ENCODE measurements at places on chromosomes 11 and 22.

- DNase-seq, result no peak
These were observed 5.6 kb downstream of the DDX10 start for GRCh38 chr11:108670451-108670850.

- no peak for DNase-seq
These were observed 2.6 kb upstream of the P2RY6 start for GRCh38 chr11:73269459-73270015.

DNA sequence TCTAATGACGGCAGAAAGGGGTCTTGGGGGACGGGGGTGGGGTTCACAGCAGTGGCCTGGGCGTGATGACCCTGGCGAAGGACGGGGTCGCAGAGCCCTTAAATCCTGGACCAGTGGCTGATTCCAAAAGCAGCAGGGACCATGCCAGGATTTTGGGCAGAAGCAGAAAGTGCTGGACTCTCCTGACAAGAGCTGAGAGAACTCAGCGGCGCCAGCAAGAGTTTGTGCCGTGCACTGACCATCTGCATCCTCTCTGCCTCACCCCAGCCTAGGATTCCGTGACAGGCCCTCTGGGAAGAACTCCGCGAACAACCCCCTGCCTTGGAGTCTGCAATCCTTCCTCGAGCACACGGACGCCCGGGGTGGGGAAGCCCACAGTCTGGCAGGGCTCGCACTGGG is 644 bp upstream of the NDUFV1 start:
- no peak for DNase-seq

DNA sequence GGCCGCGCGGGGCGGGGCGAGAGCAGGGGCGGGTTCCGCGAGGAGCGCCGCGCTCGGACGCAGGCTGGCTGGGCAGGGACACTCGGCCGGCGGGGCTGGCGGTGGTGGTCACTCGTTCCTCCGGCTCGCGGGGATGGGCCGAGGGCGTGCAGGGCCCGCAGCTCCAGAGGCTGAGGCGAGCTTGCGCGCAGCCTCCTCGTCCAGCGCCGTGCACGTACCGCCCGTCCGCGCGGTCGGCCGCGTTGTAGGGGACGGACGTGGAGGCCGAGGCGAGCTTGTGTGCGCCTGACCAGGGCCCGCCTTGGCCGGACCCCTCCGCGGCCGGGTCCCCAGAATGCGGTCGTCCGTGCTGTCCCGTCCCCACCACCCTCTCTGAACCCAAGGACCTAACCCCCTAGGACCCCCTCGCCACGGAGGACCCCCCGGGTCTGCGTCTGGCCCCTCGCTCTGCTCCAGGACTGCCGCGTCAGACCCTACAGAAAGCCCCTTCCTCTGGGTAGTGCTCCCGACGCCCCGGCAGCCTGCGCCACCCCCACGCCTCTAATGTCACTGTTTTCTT is 569 bp upstream of the YPEL1 start:
- DNase-seq, result no peak

- DNase-seq, result no peak
These were observed 16.1 kb upstream of the OR51M1 start for GRCh38 chr11:5367448-5368074.

DNA sequence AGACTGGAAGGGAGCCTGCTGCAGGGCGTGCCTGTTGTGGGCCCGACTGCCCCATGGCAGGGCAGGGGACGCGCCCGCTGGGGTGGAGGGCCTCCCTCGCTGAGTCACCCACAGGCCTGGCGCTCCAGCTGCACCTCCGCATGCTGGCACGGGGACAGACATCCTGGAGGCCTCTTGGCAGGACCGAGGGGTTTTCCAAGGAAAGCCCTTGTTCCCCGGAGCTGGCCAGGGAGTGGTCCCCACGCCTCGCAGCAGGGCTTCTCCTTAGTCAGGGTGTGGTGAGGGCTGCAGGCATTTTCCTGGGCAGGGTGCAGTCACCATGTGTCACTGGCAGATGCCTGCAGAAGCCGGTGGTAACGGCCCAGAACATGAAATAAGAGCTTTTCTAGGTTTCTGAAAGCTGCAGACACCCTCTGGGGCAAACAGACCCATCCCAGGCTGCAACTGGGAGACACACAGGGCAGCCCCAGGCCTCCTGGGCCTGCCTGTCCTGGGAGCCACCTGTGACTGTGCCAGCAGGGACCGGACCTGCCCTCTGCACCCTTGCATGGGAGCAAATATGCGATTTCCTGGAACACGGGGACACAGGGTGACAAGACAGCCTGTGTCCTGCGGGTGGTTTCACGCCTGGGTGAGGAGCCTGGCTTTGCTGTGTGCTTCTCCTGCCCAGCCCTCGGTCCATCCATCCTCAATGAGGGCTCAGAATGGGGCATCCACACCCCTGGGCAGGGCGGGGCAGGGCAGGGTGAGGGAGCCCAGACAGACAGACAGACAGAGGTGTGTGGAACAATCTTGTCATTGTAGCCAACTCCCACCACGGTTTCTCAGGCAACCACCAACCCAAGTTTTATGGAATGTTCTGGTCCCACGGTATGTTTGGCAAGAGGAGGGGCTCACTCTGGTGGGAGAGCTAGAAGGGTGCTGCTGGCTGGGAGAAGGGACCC is 43.2 kb upstream of the FADD start:
- DNase-seq, result no peak

GRCh38 chr11:83736684-83737083 is 450.5 kb upstream of the CCDC90B start:
- no peak for DNase-seq

DNA sequence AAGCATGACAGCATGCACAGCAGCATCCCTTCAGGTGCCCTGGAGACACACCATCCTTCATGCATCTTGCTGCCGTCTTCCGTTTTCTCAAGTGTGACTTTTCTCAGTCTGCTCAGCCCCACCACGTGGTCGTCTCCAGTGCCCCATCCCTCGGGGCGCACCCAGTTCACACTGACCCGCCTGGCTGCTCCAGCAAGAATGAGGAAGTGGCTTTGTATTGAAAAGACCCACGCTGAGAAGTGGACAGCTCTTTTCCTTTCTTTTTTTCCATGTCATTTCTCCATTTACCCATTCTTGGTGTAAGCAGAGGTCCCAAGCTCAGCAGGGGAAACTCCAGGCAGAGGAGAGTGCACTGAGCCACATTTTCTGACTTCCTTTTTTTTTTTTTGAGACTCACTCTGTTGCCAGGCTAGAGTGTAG is 14.5 kb downstream of the SERPINH1 start:
- no peak for DNase-seq

All from T-helper 17 cell (primary cell).